ENCODE measurements at places on chromosomes 12 and 14.

DNA sequence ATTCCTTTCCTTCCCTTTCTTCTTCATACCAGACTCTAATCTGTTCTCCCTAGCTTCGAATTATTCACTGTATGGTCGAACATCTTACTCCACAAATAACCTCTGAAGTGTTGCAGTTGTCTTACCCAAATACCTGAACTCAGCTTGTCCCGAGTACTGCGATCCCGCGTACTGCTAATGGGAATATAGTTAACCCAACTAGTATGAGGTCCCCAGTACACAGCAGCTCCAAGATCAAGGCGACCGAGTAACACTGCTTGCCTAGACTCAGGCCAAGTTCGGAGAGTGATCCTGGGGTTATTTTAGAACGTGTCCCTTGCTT lies 462 bp upstream of the ETNK1 start:
- no peak for DNase-seq

DNA sequence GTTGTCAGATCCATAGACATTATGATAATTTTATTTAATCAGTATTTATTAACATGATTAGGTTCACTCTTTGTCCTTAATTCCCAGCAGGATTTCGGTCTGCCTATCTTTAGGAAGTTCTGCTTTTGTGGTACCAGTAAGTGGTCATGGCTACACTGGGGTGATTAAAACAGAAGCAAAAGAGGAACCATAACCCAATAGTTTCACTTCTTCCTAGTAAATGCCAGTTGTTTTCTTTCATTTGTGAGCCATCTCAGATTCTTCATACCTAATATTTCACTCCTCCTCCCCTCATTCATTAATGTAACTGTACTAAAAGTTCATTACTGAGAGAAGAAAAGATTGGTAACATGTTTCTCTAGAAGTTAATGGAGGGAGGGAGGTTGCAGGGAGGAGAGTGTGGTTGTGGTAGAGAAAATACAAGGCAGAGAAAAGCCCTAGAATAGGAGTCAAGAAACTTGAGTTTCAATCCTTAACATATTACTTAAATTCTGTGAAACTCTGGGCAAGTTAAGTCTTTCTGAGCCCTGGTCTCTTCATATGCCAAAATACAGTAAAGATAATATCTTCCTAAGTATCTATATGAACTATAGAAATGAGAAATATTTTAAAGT lies 101.2 kb downstream of the PEBP1 start:
- DNase-seq = no peak

DNA sequence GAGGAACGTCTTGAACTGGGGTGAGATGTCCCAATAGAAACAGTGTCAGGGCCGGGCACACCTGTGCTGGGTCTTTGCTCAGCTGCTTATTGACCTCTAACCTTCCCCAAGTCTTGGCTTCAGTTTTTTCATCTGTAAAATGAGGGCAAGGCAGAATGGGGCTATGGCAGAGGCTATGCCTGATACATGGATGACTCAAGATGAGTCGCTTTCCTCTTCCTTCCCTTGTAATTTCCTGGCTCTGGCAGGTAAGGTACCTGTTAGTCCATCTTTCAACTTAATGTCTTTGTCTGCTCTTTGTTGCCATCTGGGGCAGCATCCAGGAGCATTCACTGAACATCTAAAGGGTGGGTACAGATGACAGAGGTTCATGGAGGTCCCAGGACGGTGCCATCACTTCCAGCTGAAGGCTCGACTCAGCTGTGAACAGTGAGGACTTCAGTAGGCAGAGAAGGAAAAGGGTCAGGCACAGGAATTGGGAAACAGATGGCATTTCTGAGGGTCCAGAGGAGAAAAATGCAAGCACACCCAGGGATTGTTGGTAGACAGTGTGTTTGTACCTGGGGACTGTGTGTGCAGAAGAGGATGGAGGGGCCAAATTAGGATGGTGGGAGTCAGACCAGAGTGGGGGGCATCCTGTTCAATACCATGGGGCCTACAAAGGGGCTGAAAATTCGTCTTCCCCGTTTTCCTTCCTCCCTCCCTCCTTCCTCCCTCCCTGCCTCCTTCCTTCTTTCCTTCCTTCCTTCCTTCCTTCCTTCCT lies 268.3 kb downstream of the VRK1 start:
- DNase-seq = no peak

GRCh38 chr14:24321212-24321975 lies 10.1 kb downstream of the LTB4R start:
- no peak for DNase-seq

DNA sequence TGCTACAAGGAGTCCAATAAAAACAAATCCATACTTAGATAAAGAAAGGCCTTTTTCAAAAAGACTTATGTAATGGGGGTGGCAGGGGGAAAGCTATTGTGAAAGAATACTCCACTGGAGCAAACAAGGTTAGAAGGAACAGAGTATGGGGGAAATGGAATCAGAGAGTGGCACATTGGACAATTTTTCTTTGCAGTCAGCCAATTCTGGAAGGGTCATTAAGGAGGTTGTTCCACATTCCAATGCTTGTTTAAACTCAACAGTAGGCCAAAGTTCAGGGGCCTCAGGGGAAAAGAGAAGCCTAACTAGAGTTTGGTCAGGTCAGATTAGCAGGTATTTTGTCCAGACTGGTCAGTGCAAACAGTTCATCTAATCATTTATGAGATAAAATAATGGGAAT lies 105.2 kb upstream of the RESF1 start:
- no peak for DNase-seq
